ENCODE measurements at places on chromosomes 1 and 21.
A peak's percentile ranks its signal among the peaks of the same experiment; 100 is the strongest.

GRCh38 chr1:119827010-119827409 is 15.8 kb upstream of the REG4 start:
- H3K27ac ChIP-seq = no peak overlapping the region
- H3K36me3 ChIP-seq = no peaks in the 10 kb centered on the region
- no peaks in the 10 kb centered on the region for H3K4me1 ChIP-seq
- no peaks in the 10 kb centered on the region for H3K27me3 ChIP-seq

- H3K4me1 ChIP-seq = no peaks in the 10 kb centered on the region
- H3K4me3 ChIP-seq = no peak overlapping the region
- no peaks in the 10 kb centered on the region for H3K27me3 ChIP-seq
- peaks cover 8% of the 10 kb centered on the region for H3K36me3 ChIP-seq
- DNase-seq = no peak
Measured at GRCh38 chr1:193131266-193131860, 9.5 kb downstream of the CDC73 start.

GRCh38 chr1:85203573-85204171 is 2.9 kb upstream of the SYDE2 start:
- no peak overlapping the region for H3K4me3 ChIP-seq
- no peaks in the 10 kb centered on the region for H3K36me3 ChIP-seq
- DNase-seq = no peak
- no peaks in the 10 kb centered on the region for H3K4me1 ChIP-seq

DNA sequence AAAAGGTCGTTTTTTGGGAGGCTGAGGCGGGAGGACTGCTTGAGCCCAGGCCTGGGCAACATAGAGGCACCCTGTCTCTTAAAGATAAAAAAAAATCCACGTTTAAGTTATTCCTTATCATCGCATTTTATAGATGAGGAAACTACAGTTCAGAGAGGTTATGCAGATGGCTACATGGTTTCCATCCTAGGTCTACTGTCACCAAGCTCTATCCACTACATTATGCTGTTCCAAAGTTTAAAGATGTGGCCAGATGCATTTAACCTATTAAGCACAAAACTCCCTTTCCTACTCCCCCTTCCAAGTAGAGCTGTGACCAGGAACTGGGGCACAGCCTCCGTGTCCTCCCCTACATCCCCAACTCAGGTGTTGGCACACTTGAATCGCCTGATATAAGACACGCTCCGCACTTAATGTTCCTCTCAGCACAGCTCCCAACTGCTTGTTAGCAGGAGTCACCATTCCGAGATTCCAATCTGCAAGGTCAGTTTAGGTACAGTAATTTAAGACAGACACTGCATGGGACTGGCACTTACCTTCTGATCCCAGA is 1.3 kb downstream of the TAF5L start:
- H3K27me3 ChIP-seq = no peaks in the 10 kb centered on the region
- H3K4me1 ChIP-seq = peaks cover 19% of the 10 kb centered on the region
- DNase-seq = no peak

GRCh38 chr1:199858171-199858570 is 169.3 kb upstream of the NR5A2 start:
- no peaks in the 10 kb centered on the region for H3K4me1 ChIP-seq
- no peak for DNase-seq
- no peaks in the 10 kb centered on the region for H3K36me3 ChIP-seq
- no peak overlapping the region for H3K27ac ChIP-seq

DNA sequence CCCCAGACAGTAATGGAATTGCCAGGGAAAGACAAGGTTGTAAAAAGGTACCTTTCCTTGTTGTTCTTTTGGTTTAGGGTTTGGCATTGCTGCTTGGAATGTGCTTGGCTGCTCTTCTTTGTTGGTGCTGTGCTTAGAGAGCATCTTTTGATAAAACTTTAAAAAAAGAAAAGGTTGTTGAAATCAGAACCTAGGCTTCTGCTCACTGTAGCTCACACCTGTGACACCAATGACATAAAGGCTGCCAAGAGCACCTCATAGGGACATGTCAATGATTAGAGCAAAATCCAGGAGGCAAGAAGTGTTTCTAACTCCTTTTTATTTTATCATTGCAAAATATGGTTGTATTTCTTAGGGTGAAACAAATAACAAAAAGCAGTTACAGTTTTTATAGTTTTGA is 28.9 kb downstream of the CLEC20A start:
- peaks cover 15% of the 10 kb centered on the region for H3K36me3 ChIP-seq
- DNase-seq = no peak
- no peaks in the 10 kb centered on the region for H3K4me1 ChIP-seq

- no peaks in the 10 kb centered on the region for H3K36me3 ChIP-seq
- DNase-seq = no peak
- H3K27me3 ChIP-seq = no peaks in the 10 kb centered on the region
- no peak overlapping the region for H3K27ac ChIP-seq
- H3K4me1 ChIP-seq = peaks cover 9% of the 10 kb centered on the region
Measured at GRCh38 chr21:25563361-25564116, 43.7 kb downstream of the MRPL39 start.

DNA sequence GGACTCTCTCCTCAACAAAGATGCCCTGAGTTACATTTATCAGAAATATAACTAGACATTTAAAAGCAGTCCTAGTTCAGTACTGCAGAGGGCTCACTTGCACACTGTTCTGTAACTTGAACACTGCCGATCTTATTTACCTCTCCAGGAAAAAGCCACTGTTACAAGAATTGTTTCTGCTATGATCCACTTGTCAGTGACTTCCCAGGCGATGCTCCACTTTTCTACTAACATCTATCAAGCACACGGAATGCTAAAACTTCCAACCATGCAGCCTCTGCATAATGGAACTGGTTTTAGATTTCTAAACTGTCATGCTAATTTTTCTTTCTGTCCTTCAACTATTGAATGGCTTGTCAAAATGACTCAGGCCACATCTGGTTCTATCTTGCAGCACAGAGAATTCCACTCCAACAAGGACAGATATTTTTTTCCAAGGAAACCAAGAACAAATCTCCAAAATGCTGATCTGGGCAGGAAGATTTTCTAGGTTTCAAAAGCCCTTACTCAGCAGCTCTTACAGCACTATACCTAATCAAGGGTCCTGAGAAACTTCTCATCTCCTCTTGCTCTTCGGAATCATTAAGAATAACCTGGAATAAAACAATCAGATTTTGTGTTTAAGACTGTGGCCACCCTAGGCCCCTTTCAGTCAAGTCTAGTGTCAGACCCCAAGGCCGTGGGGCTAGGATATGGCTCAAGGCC is 9.9 kb downstream of the SEC16B start:
- DNase-seq = no peak
- H3K27me3 ChIP-seq = no peaks in the 10 kb centered on the region
- peaks cover 3% of the 10 kb centered on the region for H3K36me3 ChIP-seq

DNA sequence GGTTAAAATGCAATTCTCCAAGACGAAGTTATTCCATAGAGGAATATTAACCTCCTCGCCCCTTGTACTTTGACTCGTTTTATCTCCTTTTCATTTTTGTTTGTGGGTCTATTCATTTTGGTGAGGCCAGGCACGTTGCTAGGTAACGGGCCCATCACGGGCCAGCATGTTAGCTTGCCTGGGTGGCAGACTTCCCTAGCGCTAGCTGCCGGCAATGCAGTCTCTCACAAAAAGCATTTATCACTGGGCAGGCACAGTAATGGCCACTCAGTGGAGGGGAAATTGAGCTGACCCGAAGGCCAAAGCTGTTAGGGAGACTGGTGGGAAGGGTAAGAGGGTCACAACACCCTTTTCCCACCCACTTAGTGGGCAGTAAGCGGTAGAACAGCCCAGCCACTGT is 234.4 kb upstream of the FOXD3 start:
- H3K4me1 ChIP-seq = no peaks in the 10 kb centered on the region
- no peaks in the 10 kb centered on the region for H3K36me3 ChIP-seq
- no peak for DNase-seq
- H3K27me3 ChIP-seq = no peaks in the 10 kb centered on the region
- H3K27ac ChIP-seq = no peak overlapping the region

- H3K4me1 ChIP-seq = no peaks in the 10 kb centered on the region
- H3K36me3 ChIP-seq = no peaks in the 10 kb centered on the region
- H3K4me3 ChIP-seq = no peak overlapping the region
- no peak for DNase-seq
Measured at GRCh38 chr1:98133131-98133530, 212.3 kb upstream of the DPYD start.

- H3K27me3 ChIP-seq = no peaks in the 10 kb centered on the region
- no peaks in the 10 kb centered on the region for H3K4me1 ChIP-seq
- H3K27ac ChIP-seq = no peak overlapping the region
- no peak for DNase-seq
- H3K36me3 ChIP-seq = no peaks in the 10 kb centered on the region
- no peak overlapping the region for H3K4me3 ChIP-seq
Measured at GRCh38 chr1:72649991-72650390, 367.7 kb upstream of the NEGR1 start.

DNA sequence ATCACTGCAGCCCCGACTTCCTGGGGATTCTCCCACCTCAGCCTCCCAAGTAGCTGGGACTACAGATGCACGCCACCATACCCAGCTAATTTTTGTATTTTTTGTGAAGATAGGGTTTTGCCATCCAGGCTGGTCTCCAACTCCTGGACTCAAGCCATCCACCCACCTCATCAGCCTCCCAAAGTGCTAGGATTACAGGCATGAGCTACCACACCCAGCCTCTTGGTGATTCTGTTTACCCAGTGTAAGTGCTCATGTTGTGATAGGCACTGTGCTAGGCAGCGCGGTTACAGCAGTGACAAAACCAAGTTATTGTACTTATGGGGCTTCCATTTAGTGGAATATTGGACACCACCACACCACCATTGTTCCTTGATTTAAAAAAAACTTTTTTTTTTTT is 9.7 kb upstream of the STX12 start:
- peaks cover 9% of the 10 kb centered on the region for H3K4me1 ChIP-seq
- H3K36me3 ChIP-seq = peaks cover 16% of the 10 kb centered on the region
- H3K27me3 ChIP-seq = no peaks in the 10 kb centered on the region
- no peak overlapping the region for H3K4me3 ChIP-seq
- peak; percentile 52 for DNase-seq
- H3K27ac ChIP-seq = peak overlapping the region; percentile 26

DNA sequence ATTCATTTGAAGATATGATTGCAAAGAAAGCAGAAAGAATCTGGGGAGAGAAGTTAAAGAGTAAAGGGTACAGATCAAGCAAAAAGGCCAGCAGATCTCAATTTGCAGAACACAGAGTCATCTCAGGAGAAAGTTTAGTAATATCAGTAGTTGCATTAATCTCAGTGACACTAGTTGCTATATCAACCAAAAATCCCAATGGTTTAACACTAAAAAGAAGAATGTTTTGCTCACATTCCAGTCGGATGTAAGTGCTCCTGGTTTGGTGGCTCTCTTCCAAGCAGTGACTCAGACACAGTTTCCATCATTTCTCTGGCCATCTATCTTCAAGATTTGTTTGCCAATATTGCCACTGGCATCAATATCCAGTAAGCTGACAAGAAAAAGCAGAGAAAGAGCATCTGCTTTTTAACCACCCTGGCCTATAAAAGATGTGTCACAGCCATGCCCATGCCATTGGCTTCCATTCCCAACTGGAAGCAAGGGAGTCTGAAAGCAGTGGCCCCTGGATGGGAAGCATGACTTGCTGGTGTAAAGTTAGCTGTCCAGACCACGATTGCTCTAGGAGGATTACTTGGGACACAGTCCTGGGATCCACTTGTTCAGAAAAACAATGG is 45.5 kb upstream of the AIM2 start:
- no peak overlapping the region for H3K4me3 ChIP-seq
- no peaks in the 10 kb centered on the region for H3K27me3 ChIP-seq
- H3K27ac ChIP-seq = no peak overlapping the region
- H3K4me1 ChIP-seq = no peaks in the 10 kb centered on the region

DNA sequence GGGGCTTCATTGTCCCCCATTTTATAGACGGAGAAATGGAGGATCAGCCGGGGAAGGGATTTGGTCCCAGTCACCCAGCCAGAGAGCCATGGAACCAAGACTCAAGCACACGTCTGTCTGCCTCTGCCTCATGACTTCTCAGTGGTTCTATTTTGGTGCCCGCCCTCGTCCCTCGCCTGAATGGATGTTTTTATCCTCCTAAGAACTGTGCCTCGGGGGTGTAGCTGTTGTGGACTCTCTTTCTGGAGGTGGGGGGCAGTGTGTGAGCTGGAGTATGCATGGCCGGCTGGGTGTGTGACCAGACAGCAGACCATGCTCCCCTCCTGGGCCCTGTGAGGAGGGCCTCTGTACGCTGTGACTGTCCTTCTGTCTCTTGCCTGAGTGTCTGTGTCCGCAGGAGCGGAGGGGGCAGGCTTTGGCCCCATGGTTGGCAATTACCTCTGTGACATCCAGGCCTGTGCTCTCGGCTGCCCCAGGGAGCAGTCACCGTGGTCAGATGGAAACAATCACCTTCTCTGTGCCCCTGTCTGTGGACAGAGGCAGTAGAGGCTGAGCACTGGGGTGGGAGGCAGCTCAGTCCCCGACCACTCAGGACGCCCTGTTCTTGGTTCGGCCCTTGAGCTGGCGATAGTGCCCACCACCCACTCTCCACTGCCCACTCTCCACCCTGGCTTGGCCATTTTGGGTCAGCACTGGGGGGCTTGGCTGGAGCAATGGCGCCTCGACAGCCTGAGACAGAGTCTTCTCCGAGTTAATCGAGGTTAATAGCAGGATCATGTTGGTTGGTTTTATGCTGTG is 20.4 kb downstream of the WNT4 start:
- no peak overlapping the region for H3K27ac ChIP-seq
- H3K36me3 ChIP-seq = no peaks in the 10 kb centered on the region
- DNase-seq = no peak
- no peaks in the 10 kb centered on the region for H3K4me1 ChIP-seq
- H3K27me3 ChIP-seq = no peaks in the 10 kb centered on the region
- H3K4me3 ChIP-seq = no peak overlapping the region

DNA sequence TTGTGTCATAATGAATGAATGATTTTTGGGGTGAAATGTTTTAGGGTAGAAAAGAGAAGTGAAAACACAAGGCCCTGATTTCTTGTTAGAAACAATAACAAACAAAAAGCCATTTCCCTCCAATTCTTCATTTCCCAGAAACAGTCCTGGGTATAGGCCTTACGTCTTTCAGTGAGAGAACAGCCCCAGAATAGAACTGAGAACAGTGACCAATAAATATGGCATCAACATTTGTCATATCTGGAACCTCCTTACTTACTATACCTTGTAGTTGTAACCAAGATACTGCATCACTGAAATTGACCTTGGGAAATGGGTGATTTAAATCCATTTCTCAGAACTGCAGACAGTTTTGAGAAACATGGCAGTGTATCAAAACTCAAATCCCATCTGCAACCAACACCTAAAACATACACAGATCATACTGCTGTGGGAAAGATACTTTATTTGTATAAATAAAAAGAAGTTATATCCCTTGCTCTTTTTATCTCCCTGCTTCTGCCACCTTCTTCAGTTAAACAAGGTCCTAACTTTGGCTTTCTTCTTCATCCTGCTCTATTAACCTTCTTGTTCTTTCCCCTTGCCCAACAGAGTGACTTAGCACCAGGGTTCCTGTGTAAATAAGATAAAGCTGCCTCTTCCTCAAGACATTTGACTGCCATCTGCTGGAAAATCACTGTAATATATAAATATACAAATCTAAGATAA is 19.5 kb downstream of the XKR8 start:
- H3K27me3 ChIP-seq = no peaks in the 10 kb centered on the region
- H3K4me1 ChIP-seq = peaks cover 4% of the 10 kb centered on the region
- DNase-seq = no peak
- no peak overlapping the region for H3K4me3 ChIP-seq
- peaks cover 11% of the 10 kb centered on the region for H3K36me3 ChIP-seq

GRCh38 chr1:46246548-46247435 is 771 bp upstream of the RAD54L start:
- H3K27me3 ChIP-seq = no peaks in the 10 kb centered on the region
- H3K4me3 ChIP-seq = peak overlapping the region; percentile 19
- H3K4me1 ChIP-seq = peaks cover 4% of the 10 kb centered on the region
- peak; percentile 93 for DNase-seq
- H3K27ac ChIP-seq = peak overlapping the region; percentile 35
- H3K36me3 ChIP-seq = no peaks in the 10 kb centered on the region

GRCh38 chr1:71796006-71796405 is 486.3 kb downstream of the NEGR1 start:
- no peak for DNase-seq
- no peaks in the 10 kb centered on the region for H3K27me3 ChIP-seq
- H3K4me1 ChIP-seq = peaks cover 8% of the 10 kb centered on the region
- H3K4me3 ChIP-seq = no peak overlapping the region
- no peaks in the 10 kb centered on the region for H3K36me3 ChIP-seq

All from thyroid gland (tissue), 4 donors.